Vein endothelial cell (primary cell): ENCODE measurements at places on chromosomes 2 and 18. TPM values are rescaled to one million over a fixed set of nuclear protein-coding genes. Genes with fewer than 3 reads are reported as not detected.

Gene MATN3
- total RNA-seq, result 1.4 and 2.9 TPM in 2 replicates

Gene ZNF804A
- 0.33 and 0.38 TPM in 2 replicates for total RNA-seq

Gene SP9
- not detected in 2 replicates for total RNA-seq

Gene POTEJ
- total RNA-seq, result 0.19 and 0.65 TPM in 2 replicates

Gene CENPO
- total RNA-seq, result 16.0 and 28.7 TPM in 2 replicates

Gene NDC80
- total RNA-seq, result 9.1 and 24.7 TPM in 2 replicates
